ENCODE measurements at places on chromosomes 3 and 15. TPM values are rescaled to one million over a fixed set of nuclear protein-coding genes. Genes with fewer than 3 reads are reported as not detected.

Gene TRPM7
- 66.8 TPM for total RNA-seq

Gene CCDC191
- total RNA-seq = 4.2 TPM

Gene HTD2
- total RNA-seq = 11.2 TPM

Gene CASR
- total RNA-seq = not detected
